Astrocyte of the spinal cord (primary cell): ENCODE measurements at places on chromosomes 11 and 22.
A peak's percentile ranks its signal among the peaks of the same experiment; 100 is the strongest.

DNA sequence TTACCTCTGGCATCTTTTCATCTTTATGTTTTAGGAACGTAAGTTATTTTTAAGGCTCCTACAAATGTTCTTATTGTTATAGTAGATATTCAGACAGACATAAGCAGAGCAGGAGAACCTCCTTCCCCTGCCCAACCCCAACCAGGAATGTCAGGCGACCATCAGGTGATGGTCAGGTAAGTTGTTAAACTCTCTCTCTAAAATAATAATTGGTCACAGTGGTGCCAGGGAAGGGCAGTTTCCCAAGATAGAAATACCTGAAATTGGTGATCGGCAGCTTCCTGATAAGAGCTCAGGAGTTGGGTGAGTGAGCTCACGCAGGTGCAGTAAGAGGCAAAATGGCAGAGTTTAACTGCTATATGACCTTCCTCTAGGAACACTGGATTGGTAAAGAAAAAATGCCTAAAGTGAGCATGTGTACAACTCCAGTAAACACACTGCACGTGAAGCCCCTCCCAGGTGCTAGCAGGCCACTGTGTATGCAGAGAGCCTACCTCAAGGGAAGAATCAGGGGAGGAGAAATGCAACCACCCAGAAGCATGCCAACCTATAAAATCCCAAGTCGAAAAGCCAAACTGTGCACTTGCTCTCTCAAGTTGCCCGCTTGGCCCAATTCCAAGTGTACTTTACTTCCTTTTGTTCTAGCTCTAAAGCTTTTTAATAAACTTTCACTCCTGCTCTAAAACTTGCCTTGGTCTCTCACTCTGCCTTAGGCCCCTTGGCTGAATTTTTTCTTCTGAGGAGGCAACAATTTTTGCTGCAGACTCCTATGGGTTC is 273.9 kb downstream of the SBF2 start:
- no peak for DNase-seq

GRCh38 chr11:64947208-64947814 is 11.6 kb upstream of the GPHA2 start:
- DNase-seq: no peak

GRCh38 chr11:128878455-128878854 is 11.4 kb upstream of the KCNJ1 start:
- no peak for DNase-seq

DNA sequence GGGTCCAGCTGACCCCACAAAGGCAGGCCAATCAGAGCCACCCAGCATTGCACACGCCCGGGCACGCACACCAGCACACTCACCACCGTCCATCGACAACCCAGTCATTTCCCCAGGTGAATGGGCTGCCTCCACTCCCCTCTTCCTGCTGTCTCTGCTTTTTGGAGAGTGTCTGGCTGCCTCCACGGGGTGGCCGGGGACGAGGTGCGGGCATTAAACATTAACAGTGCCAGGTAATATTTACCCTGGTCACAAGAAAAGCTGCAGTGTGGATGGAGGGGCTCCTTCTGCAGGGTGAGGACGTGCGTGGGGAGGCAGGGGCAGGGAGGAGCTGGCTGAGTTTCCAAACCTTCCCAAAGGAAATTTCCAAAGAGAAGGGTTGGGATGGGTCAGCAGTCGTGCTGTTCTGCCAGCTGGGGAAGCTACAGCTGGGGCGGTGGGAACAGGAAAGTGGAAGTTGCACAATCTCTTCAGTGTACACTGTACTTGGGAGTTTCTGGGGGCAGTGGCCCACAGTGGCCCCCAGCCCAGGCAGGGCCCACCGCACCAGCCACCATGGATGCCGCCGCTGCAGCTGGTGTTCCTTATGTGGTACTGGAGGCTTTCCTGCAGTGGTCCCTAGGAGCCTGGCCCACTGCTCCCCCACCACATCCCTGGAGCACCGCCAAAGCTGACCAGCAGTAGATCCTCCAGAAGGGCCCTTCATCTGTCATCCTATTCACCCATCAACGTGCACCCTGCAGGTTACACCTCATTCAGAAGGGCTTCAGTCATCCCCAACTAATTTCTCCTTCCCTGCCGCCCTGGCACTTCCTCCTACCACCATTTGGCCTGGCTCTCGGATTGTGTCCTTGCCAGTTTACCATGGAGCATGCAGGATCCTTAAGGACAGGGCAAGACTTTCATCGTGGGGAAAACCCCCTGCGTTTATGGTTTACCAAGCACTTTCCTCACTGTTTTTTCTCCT is at the start of gene FXYD2:
Gene FXYD2, minus strand, starts transcription at position 174 of the 967 bp plus-strand sequence. Its CDS starts 66 bp downstream, at position 108.
- DNase-seq: no peak

- no peak for DNase-seq
Measured at GRCh38 chr11:33507967-33508366, 192.7 kb downstream of the C11orf91 start.

DNA sequence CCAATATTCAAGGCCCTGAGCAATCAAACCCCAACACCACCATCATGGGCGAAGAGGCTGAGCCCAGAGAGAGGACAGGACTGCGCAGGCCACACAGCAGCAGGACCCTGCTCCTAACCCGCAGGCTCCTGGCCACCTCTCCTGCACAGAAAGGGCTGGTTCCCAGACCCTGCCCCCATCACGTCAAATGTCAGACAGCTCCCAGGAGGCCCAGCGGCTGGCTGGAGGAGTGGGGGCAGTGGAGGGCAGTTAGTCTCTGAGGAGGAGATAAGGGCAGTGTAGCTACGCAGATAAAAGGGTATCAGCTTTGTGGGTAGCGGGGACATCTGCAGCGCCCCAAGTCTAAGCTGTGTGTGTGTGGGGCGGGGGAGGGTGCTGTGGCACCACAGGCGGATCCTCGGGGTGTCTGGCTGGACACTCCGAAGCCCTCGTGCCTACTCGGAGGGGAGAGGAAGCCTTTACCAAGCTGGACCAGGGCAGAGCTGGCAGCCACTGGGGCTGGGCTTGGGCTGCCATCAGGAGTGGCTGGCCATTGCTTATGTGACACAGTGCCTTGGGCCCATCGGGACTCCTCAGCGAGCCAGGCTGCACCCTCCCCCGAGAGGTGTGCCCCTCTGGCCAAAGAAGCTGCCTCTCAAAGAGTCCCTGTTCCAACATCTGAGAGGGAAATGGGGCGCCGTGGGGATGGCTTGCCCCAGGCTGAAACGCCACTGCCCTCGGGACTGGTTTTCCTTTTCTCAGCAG is 21.5 kb downstream of the FADS3 start:
- no peak for DNase-seq

DNA sequence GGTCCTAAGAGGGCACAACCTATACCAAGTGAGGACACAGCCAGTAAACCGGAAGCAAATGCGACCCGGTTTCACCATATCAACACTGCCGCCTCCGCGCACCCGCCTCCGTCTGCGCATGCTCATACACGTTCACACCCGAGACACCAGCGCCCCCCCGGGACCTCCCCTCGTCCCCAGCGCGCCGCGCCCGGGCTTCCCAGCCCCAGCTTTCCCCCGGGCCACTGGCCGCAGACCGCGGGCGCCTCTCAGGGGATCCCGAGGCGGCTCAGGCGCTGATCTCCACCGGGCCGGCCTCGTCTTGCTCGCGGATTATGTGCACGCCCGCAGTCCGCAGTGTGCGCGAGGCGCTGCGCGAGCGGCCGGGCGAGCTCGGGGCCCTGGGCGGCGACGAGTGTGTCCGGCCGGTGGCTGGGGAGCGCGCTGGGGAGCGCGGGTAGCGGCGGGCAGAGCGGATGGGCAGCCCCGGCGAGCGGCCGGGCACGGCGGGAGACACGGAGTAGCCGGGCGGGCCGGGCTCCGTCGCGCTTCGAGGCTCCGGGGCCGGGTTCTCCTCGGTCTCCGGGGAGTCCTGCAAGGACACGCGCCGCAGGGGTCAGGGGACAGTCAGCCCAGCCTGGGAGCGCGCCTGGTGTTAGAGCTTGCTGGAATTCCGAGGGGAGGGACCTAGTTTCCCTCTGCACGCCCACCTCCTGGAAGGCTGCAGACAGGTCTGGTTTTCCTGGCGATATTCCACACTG is 2.0 kb downstream of the HEPN1 start:
- peak; percentile 58 for DNase-seq

DNA sequence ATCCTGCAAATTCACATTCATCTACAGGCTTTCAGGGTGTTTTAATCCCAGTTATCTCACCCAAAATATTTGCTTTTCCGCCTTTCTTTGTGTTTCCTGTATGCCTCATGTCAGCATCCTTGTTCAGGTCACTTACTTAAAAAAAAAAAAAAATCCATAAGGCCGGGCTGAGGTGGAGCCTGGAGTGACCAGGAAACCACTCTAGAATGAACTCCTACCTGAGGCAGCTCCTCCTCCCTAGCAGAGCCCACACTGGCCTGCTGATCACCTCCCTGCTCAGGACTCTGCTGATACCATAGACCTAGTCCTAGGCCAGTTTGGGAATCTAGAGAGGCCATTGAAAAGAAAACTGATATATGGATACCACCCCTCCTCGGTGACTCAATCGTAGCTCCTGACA is 8.7 kb upstream of the DGAT2 start:
- no peak for DNase-seq

GRCh38 chr11:48091426-48092102 is 111.2 kb downstream of the PTPRJ start:
- DNase-seq: no peak

- DNase-seq: no peak
Measured at GRCh38 chr22:46609724-46610201, 10.4 kb upstream of the GRAMD4 start.

DNA sequence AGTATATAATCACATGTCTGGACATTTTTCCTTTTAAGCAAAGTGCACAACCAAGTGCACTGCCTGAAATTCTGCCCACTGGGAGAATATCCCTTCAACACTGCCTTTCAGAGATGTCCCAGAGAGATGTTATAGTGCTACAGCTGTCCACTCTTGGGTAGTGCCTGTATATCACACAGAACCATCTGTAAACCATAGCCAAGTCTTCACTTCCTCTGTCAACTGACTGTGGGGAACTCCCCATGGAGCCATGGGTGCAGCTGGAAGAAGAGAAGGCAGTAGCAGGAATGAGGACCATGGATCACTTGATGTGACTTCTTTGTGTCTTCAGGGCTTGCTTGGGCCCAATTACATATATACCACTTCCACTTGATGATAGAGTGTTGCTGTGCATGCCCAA is 44.6 kb upstream of the LIN7C start:
- no peak for DNase-seq

DNA sequence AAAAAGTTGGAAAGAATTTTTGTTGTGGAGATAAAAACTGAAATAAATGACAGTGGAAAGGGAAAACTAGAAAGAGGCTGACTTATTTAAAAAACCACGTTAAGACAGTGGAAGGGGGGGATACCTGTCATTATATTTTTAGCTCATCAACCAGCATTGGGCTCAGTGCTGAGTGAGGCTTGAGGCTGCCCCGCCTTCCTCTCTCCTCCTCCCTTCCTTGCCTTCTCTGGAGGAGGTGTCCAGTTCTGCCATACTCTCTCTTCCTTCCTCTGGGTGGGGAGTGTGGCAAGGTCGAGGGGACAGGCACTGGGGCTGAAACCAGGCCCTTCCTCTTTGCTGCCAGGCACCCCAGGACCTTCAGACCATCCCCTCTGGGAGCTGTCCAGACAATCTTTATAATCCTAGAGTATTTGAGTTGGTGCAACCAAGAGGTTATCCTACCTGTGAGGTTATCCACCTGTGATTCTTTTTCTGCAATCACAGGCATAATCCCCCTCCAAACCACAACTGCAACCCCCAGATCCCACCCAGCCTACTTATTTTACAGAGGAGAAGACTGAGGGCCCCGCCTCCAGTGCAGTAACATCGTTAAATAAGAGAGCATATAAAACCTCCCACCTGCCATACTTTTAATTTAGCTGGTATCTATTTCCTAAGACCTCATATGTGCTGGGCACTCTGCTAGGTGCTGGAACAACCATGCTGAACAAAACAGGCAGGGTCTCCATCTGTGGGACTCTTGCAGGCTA is 578.5 kb downstream of the BUD13 start:
- DNase-seq: no peak

- DNase-seq: no peak
Measured at GRCh38 chr11:106001304-106002012, 20.6 kb downstream of the MSANTD4 start.

DNA sequence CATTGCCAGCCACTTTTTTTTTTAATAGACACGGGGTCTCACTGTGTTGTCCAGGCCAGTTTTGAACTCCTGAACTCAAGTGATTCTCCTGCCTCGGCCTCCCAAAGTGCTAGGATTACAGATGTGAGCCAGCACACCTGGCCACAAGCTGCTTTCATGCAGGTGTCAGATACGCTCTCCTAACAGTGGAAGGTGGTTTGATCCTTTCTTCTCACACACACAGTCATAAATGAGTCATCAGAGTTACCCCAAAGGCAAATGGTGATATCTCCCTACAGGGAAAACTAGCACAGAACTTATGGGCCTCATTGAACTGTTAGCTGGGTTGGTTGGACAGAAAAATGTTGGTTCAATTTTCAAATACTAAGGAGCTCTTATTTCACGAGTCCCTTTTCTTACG is 38.2 kb upstream of the UBASH3B start:
- DNase-seq: no peak

DNA sequence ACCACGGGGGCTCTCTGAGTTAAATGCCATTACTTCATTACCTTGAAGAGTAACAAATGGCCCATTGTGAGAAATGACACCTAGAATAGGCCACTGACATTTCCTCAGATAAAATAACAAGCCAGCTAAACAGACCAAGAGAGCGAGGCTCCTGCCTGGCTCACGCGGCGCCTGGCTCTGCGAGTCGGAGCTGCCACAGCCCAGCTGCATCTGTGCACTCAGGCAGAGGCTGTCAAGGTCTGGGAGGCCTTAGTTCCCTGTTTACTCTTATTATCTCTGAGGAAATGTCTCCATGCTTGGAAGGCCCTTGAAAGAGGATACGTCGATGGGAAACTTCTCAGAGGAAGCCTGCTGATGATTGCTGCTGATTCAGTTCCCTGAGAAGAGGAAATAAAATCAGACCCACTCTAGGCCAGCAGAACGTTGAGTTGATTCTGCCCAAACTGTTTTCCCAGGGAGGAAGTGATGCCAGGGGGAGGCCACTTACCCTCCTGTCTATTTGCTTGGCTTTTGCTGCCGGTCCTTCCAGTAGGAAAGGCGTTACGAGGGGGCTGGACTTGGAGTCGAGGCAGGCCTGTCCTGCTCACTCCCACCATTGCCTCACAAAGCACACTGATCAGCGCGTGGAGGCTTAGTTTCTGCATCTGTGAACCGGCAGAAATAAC is 208.8 kb downstream of the TBC1D22A start:
- DNase-seq: peak; percentile 56

GRCh38 chr11:88522624-88523385 is 185.3 kb upstream of the CTSC start:
- no peak for DNase-seq
